Renal cortical epithelial cell (primary cell): ENCODE measurements at places on chromosomes 12 and 14. TPM values are rescaled to one million over a fixed set of nuclear protein-coding genes. Genes with fewer than 3 reads are reported as not detected.

DNAJC22 gene
- total RNA-seq: 3.1 and 18.8 TPM in 2 replicates

DTD2 gene
- 40.5 and 49.3 TPM in 2 replicates for total RNA-seq

SERPINA9 gene
- not detected in 2 replicates for total RNA-seq

FBXO34 gene
- 29.0 and 40.2 TPM in 2 replicates for total RNA-seq

FGD6 gene
- 33.9 and 58.3 TPM in 2 replicates for total RNA-seq
